T-helper 9 cell (primary cell): ENCODE measurements at places on chromosomes 4 and X.

- no peak for DNase-seq
These were observed 552.6 kb downstream of the PPARGC1A start for GRCh38 chr4:23337292-23337691.

DNA sequence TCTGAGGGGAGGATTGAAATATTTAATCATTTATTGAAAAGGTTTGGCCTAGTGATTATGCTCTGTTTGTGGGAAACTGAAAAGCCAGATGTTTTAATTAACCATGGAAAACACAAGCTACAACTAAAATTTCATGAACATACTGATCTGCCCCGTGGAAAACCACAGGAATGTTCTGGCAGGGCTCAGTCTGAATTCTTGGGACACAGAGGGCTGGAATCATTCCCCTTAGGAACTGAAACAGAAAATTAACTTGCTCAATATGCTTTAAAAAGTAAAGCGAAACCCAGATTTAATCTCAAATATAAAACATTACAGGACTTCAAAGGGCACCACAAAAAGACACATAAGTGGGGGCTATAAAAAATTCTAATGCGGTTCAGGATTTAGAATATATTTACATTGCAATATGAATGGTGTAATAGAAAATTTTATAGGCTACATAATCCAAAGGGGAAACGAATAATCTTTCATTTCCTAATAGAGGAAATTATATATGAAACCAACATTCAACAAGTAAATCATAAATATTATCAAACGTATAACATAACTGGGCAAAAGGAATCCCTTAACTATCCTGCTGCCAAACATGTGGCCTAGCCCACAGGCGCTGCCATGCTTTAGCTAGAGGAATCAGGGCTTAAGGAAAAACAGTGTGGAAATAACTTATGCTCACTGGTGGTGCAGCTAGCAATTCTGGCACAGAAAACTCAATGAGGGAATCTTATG lies 70.9 kb downstream of the APBB2 start:
- no peak for DNase-seq

DNA sequence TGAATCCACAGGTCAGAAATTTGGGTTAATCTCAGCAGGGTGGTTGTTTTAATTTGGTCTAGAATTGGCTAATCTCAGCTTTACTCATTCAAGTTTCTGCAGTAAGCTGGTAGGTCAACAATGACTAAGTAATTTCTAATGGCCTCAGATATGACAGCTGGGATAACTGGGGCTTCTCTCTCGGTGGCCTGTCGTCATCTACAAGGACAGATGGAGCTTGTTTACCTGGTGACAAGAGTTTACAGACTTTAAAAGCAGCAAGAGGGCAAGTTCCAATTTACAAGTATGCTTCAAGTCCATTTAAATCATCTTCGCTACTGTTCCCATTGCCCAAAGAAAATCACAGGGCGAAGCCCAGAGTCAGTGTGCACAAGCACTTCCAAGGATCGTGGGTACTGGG lies 453.9 kb downstream of the PDHA2 start:
- no peak for DNase-seq

DNA sequence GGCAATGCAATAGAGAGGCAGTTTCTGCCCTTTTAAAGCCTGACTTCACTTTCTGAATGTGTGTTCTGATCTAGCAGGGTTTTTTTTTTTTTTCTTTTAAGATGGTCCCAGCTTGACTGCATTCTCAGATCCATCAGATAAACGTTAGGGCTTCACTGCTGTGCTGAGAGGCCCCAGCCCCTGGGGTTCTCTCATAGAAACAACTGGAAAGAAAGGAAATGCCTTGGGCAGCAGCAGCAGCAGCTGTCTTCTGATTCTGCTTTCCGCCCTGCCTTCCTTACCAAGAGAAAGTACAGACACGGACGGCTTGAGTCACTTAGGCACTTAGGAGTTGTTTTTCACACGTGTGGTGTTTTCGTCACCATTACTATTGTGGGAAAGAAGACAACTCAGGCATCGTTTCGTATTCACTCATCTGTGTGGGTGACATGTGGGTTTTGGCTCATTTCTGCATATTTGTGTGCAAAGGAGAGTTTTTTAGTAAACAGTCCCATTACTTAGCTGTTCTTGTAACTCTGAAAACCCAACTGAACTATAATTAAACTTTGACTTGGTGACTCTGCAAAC lies 172.0 kb downstream of the PTTG2 start:
- peak; percentile 36 for DNase-seq

- DNase-seq, result no peak
These were observed 1.4 kb upstream of the LGI2 start for GRCh38 chr4:25032126-25032525.

- no peak for DNase-seq
These were observed 352.3 kb upstream of the TENM3 start for GRCh38 chr4:181890911-181891310.

DNA sequence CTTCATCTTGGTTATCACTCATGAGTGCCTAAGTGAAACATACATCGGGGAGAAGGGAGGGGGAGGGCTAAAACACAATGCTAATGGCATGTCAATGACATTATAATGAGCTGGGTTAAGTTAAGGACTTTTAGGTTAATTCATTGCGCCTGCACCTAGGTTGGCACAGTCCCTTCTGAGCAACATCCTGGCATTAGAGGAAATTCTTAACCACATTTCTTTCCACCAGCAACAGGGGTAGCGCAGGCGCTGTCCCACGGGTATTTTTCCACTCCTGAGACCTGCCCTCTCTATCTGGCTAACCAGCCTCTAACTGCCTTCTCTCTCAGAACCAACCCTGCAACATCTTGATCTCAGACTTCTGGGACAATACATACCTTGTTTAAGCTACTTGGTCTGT lies 39.0 kb upstream of the PROM1 start:
- DNase-seq, result no peak

- DNase-seq, result no peak
These were observed 6.0 kb downstream of the RBPJ start for GRCh38 chr4:26326791-26327190.

GRCh38 chr4:104976262-104976661 lies 170.4 kb upstream of the TET2 start:
- no peak for DNase-seq

DNA sequence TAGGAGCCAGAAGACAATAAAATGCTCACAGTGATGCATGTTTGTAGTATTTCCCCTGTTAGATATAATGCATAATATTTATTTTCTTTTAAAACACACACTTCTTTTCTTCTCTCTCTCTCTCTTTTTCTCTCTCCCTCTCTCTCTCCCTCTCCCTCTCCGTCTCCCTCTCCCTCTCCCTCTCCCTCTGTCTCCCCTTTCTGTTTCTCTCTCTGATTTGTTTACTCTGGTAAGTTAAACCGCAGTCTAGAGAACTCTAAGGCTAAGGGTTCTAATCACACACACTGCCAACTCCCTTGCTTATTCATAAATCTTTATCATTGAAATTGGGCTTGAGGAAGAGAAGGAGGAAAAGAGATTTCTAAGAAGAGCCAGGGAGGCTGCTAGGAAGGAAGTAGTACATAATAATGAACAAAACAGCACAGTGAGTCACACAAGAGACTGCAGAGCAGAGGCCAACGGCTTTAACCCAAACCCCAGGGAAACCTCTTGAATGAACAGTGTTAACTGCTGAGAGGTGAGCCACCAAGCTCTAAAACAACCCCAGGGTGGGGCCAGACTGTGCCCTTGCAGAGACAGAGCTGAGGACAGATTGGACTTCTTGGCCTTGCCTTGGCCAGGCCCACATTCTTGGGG lies 9.1 kb upstream of the PHOX2B start:
- DNase-seq, result no peak

GRCh38 chr4:23269566-23269965 lies 576.8 kb downstream of the GBA3 start:
- no peak for DNase-seq

DNA sequence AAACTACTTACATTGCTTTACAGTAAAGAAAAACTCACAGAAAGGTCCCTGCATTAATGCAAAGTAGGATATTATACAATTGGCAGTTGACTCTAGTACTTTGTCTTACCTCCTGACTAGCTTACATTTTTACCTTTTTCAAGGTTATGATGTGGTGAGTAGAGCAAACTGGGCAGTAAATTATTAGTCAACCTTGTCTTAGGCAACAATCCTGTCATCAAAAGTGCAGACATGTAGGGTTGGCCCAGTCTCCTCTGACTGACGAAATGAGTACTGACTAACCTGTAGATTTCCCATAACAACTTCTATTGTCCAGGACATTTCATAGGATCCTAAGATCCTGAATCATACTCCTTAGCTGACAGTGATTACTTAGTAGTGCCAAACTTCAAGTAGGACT lies 142.0 kb upstream of the NUDT6 start:
- DNase-seq, result no peak

- no peak for DNase-seq
These were observed 98.9 kb downstream of the SPRY1 start for GRCh38 chr4:123495530-123495929.

DNA sequence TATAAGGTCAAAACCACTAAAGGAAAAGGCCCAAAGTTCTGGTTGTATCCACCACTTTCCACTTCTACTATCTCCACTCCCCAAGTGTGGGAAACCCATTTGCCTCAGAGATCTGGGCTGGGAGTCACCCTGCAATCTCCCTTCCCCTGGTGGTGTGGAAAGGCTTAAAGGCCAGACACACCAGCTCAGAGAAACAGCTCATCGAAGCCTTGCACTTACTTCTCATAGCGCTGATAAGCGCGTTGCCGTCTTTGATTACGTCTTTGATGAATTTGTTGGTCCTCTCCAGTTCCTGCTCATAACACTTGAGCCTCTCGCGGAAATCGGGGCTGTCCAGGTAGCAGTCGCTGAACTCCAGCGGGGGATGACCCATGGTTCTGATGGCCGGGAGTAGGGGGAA lies 647 bp downstream of the OPHN1 start:
- no peak for DNase-seq

GRCh38 chrX:40933132-40933705 lies 152.0 kb upstream of the USP9X start:
- DNase-seq, result no peak

GRCh38 chr4:1082215-1083182 lies 30.9 kb downstream of the RNF212 start:
- no peak for DNase-seq

- no peak for DNase-seq
These were observed 639.5 kb upstream of the AADAT start for GRCh38 chr4:170729236-170729635.

DNA sequence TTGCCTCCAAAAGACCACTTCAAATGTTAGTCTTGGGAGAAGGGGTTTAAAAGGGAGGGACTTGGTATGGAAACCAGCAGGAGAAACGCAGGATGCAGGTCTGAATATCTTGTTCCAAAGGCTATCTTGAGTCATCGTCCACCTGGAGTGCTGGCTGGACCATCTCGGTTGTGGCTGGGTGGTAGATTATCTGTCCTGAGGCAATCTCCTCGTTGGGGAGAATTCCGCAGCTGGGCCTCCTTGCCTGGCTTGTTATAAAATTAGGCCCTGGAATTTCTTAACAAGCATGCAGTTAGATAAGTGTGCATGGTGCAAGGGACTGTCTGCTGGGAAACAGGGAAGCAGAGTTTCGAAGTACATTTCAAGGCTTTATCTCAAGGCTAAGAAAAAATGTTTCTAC lies 2045.7 kb upstream of the TENM3 start:
- no peak for DNase-seq

- DNase-seq, result no peak
These were observed 108.6 kb downstream of the PPP3CA start for GRCh38 chr4:101238706-101239105.

DNA sequence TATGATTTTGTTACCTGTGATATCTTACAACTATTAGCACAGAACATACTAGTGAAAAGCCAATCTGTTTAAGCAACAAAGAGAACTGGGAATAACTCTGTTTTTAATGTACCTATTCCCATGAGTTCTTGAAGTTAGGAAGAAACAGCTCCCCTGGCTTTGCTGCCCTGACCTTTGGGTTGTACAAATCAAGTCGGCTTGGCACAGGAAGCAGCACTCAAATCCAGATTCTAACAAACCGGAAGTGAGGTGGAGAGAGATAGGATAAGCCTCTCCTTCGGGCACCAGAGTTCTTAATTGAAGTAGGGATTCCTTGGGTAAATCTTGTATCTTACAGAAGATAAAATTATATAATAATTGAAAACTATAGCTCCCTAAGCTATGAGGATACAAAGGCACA lies 144.8 kb upstream of the CPEB2 start:
- DNase-seq, result no peak

DNA sequence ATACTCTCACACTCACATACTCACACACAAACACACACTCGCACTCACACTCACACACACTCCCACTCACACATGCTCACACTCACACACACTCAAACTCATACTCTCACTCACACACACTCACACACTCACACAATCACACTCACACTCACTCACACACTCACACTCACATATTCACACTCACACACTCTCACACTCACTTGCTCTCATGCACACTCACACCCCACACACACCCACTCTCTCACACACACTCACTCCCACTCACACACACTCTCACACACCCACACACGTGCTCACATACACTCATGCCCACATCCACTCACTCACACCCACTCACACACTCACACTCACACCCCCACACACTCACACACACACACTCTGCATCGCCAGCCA lies 4.9 kb upstream of the ATP2B3 start:
- DNase-seq, result no peak

GRCh38 chr4:79023799-79024770 lies 84.8 kb upstream of the PAQR3 start:
- no peak for DNase-seq

GRCh38 chrX:122301491-122301890 lies 882.6 kb upstream of the GRIA3 start:
- DNase-seq, result no peak

GRCh38 chr4:137861682-137862081 lies 329.4 kb upstream of the PCDH18 start:
- DNase-seq, result no peak

- no peak for DNase-seq
These were observed 651.9 kb upstream of the PCDH7 start for GRCh38 chr4:30068234-30068633.

DNA sequence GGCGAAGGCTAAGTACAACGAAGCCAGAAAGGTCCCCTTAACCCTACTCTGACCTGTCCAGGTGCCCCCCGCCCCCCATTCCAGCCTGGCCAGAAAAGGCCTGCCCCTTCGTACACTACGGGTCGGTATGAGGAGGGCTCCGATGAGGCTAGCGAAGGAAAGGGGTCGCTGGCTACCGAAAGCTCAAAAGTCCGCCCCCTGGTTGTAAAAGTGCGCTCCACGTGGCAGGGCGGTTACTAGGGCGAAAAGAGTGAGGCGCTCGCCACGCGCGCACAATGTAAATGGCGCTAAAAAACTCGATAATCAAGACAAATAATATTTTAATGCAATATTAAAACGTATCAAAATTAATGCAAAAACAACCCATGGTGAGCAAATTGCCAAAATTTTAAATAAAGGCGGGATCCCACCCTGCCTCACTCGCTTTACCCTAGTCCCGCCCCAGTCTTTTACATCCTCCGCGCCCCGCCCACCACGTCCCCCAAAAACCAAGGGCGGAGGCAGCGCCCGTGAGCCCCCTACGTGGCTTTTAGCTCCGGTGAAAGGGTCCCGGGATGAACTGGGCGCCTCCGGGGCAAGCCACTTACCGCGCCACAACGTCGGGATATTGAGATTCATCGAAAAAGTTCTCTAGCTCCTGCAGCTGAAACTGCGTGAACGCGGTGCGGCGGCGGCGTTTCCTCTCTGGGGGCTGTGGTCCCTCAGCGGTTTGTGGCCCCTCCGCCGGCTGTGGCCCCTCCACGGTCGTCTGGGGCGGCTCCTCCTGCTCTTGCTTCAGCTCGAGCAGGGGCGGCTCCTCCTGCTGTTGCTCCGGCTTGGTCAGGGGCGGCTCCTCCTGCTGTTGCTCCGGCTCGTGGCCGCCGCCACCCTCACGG lies 929 bp downstream of the ESX1 start:
- no peak for DNase-seq
